ENCODE measurements at places on chromosomes 1 and 21.

DNA sequence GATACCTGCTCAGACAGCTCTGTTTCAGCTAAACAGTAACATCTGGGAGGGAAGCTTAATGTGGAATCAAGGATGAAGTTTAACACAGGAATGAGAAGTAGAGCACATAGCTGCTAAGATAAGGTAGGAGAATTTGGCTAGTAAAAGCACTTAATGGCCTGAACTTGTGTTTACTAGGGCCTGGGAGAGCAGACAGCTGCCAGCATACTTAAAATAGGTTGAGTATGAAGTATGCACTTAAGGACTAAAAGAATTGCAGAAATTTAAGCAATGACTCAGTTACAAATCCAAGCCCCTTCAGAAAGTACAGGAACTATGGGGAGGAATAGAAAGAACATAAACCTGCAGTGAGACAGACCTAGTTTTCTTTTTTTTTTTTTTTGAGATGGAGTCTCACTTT, 53.0 kb downstream of the BACH1 start:
- no peak for DNase-seq

GRCh38 chr1:224116131-224116530, 2.2 kb downstream of the FBXO28 start:
- peak; percentile 24 for DNase-seq

DNA sequence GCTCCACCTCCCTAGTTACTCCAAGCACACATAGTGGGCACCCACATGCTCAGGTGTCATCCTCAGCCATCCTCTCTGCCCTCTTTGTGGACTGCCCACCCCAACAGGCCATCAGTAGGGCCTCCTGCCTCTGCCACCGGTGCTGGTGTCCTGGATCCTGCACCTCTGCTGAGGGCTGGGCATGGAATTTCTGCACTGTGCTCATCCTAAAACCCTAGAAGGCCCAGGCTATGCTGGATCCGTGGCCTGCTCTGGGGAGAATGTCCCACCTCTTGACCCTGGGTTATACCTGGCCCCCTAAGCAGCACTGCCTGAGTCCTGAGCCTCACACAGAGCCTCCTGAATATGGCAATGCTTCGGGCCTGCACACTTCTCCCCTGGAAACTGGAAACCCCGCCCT, 318.3 kb downstream of the MATN1 start:
- no peak for DNase-seq

DNA sequence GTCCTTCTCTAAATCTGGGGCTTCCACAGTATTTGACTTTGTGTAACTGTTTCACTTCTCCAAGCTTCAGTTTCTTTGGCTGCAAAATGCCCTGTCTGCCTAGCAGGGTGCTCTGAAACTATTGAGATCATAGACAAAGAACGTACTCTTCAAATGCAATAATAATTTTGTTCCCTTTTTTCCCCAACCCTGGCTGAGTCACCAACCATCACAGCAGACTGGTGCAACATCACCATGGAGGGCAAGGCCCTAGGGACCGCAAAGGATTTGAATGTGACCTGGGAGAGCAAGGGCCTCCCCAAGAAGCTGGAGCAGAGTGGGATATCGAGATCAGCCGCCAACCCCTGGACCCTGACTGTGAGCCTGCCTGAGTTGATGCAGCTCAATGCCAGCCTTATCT, 115.0 kb downstream of the FCRL5 start:
- no peak for DNase-seq

DNA sequence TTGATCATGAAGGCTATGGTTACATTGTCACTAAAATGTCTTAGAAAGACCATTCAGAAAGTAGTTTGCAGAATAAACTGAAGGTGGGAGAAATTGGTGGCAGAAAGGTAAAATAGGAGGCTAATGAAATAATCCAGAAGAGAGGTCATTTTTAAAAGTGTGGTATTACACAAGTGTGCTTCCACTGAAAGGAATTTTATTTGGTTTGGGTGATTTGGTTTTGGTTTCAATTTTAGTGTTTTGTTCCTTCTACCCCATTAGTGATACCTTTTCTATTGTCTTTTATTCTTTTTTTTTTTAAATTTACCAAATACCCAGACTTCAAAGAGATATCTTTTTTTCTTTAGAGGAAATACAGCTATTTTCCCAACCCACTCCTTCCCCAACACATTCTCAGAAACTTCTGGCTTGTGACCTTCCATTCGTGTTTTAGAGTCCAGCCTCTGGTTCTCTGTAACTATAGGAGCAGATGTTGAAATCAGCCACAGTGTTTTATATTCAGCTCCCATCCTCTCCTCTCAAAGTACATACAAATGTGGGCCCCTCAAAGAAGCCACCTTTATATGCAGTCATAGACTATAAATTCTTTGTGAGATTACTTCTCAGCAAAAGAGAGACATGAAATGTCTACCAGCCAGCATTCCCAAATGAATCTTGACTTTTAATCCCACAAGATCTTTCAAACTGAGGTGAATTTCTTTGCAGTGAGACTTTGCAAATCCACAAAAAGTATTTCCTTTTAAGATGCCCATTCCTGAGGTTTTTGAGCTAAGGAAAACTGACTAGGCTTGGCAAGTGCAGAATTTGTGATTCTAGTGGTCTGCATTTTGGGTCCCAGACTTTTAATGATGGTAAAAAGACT, 42.0 kb upstream of the PALMD start:
- DNase-seq: no peak

DNA sequence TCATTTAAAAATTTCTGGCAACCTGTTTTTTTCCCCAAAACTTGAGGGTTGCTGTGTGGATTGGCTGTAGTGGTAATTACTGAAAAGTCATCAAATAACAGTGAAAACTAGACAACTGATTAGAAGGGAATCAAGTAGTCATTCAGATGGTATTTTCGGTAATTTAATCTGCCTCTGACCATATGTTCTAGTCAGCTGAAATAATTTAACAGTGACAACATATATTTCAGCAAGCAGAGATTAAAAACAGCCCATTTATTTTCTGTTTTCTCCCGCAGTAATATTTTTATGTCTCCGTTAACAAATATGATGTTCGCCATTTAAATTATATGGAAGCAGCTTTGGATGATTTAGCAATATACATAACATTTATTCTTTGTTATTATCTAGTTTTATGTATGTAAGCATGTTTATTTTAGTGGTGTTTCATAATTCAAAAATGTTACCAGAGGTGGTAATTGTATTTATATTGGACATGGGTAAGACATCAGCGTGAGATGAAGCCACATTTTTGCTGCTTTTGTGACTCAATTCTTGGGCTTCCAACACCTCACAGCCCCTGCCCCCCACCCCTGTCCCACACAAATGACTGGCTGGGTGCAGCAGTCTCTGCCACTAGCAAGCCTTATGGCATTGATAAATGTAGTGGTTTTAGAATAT, 104.4 kb downstream of the GALNT2 start:
- DNase-seq: no peak

GRCh38 chr1:224496826-224497225, 62.2 kb upstream of the WDR26 start:
- no peak for DNase-seq

GRCh38 chr1:904310-904950, 19.3 kb upstream of the SAMD11 start:
- peak; percentile 84 for DNase-seq

DNA sequence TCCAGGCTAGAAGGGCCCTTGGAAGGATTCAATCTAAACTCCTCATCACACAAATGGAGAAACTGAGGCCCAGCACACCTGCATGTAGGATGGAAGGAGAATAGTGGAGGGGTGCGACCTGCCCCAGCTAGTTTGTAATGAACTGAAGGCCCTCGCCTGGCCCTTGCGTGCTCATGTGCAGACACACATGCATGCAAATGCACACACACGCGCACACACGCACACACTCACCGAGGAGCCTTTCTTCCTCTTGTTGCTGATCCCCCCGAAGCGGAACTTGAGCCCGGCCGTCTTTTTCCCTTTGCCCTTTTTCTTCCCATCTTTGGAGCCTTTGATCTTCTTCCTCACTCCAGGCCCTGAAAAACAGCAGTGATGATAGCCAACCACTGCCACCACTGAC, 27.9 kb downstream of the CHD5 start:
- DNase-seq: no peak

DNA sequence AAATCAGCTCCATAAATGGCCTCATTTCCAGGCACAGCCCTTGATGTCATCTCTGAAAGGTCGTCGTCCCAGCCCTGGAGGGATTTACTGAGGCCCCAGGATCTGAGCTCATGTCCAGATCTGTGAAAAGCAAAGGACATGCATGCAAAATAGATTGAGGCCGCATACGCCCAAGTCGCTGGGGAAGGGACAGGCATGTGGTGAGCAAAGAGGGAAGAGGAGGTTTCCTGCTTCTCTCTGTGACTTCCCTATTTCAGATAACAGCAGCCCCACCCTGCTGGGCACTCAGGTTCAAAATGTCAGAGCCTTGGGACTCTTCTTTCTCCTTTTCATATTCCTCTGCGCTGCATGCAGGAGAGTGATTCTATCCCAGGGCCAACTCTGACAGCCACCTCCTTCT, 197.2 kb downstream of the ADSS2 start:
- DNase-seq: no peak

GRCh38 chr1:12499539-12500240, 118.3 kb downstream of the DHRS3 start:
- DNase-seq: no peak

DNA sequence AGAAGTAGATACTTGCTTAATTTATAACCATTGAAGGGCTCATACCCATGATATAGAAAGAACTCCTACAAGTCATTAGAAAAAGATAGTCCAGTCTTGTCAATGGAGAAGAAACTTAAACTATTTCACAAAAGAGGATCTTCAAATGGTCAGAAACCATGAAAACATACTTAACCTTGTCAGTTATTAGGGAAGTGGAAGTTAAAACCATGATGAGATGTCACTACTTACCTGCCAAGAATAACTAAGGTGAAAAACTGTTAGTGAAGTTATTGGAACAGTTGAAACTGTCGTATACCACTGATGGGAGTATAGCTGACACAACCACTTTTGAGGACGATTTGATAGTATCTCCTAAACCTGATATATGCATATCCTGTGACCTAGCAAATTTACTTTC, 46.8 kb downstream of the OSBPL9 start:
- DNase-seq: no peak

DNA sequence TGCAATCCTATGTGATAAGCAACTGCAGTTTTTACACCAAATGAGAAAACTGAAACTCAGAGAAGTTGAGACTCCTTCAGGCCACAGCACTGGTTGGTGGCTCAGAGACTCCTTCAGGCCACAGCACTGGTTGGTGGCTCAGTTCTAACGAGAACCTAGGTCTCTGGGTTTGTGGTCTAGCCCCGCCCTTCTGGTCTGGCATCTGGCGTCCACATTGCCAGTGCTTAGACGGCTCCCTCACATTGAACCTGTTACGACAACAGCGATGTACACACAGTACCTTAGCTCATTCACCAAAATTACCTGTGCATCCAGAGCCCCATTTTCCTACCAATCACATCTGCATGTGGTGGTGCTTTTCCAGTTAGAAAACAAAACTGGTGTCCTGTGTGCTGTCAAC, 66.1 kb downstream of the NID1 start:
- DNase-seq: no peak

GRCh38 chr1:219413536-219413935, 199.4 kb downstream of the ZC3H11B start:
- no peak for DNase-seq

GRCh38 chr1:107378426-107378825, 237.6 kb downstream of the NTNG1 start:
- no peak for DNase-seq

DNA sequence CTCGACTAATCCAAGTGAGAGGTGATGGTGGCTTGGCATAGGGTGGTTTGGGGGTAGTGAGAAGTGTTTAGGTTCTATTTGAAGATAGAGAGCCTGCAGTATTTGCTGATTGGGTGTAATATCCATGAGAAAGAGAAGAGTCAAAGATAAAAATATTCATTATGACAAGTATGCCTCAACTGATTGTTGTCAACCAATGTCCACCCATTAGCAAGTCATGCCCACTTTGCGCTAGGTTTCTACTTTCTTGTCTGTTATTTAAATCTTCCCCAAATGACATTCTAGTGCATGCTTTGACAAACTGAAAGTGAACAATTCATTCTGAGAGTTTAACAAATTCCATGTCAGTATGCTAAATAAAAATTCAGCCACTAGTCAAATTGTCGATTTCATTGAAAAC, 3.8 kb upstream of the XCL1 start:
- no peak for DNase-seq

GRCh38 chr21:41630249-41630648, 122.3 kb upstream of the TMPRSS2 start:
- DNase-seq: no peak

- peak; percentile 10 for DNase-seq
Measured at GRCh38 chr1:212718499-212718898, 18.9 kb upstream of the BATF3 start.

DNA sequence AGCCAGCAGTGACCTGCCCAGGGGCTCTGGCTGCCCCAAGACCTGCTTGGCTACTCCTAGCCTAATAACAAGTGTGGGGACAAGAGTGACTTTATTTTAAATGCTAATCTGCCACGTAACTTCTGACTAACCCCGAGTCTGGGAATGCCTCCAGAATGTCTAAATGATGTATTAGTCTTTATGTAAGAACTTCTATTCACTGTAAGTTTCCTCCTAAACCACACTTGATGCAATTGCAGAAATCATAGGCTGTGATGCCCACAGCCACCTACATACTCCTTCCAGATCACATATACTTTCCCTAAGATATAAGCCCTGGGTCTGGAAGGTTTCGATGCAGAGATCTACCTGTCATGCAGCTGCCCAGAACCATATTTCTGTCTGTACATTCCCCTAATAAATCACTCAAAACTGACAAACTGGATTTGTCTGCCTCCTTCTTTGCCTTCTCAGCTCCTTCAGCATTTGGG, 5.9 kb upstream of the VPS45 start:
- DNase-seq: peak; percentile 58

GRCh38 chr1:28887419-28887834, 26.9 kb upstream of the EPB41 start:
- no peak for DNase-seq

DNA sequence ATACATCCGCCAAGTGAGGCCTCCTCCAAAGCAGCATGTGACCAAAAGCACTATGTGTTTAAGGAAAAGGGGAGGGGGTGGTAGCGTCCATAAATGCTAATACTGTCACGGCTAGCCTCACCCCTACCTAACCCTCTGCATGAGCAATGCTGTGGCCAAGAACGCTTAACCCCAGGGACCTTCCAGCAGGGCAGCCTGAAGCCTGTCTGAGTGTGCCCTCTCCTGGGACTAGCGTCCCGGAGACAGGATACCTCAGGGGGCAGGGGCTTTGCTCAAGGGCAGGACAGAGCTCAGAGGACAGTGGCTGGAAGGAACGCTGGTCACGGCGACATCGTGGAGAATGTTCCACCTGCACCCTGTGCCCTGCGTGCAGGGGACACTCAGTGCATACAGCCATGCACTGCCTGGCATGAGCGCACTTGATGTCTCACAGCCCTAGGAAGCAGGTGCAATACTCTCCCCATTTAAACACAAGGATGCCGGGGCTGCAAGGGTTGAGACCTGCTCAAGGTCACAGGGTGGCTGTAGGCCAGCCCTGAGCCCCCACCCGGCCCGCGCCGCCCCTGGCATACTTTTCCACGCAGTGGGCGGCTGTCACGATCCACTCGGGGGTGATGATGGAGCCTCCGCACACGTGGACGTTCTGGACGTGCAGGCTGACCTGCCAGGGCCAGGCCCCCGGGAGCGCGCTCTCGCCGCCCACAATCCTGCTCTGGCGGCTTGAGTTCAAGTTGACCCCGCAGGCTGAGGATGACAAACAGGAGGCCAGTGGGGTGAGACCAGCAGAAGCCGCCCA, 35.0 kb downstream of the TMPRSS2 start:
- no peak for DNase-seq
